ENCODE measurements at places on chromosomes 6 and 20.
A peak's percentile ranks its signal among the peaks of the same experiment; 100 is the strongest.

DNA sequence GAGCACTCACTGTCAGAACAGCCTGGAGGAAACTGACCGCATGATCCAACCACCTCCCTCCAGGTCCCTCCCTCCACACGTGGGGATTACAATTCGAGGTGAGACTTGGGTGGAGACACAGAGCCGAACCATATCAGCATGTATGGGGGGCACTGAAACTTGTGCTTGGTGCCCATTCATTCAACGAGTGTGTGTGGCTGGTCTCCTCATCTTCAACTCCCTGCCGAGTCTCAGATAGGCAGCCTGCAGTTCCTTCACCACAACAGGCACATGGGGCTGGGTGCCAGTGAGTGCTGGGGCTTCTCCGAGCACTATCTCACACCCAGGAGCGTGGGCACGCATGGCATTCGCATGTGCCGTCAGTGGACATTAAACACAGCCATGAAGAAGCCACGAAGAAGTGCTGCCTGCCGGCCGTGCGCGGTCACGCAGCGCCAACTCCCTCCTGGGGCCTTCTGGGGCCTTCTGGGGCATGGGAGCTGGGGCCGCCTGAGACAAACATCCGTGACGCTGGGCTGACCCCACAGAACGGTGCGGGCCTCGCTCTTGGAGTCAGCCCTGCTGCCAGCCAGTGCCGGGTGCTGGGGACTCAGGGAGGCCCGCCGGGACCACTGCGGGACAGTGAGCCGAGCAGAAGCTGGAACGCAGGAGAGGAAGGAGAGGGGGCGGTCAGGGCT is 714 bp upstream of the RTEL1 start:
- no peak for DNase-seq

GRCh38 chr6:55957961-55958422 is 82.6 kb upstream of the BMP5 start:
- DNase-seq, result no peak

- no peak for DNase-seq
Measured at GRCh38 chr20:3470208-3470626, 601 bp upstream of the ATRN start.

DNA sequence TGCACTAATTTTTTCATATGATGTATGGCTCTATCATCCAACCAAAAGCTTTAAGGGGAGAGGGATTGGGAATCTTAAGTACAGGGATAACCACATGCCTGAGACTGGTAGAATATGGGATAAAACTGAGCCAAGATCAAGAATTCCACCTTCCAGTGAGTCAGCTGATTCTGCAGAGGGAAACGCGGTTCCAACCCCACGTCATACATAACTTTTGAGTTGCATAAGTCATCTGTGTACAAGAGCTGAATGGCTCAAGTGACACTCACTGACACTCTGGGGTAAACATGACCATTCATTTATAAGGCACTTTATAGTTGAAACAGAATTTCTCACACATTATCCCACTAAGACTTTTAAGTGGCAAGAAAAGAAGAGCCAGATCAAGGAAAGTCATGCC is 16.4 kb downstream of the TRIM27 start:
- DNase-seq, result no peak

DNA sequence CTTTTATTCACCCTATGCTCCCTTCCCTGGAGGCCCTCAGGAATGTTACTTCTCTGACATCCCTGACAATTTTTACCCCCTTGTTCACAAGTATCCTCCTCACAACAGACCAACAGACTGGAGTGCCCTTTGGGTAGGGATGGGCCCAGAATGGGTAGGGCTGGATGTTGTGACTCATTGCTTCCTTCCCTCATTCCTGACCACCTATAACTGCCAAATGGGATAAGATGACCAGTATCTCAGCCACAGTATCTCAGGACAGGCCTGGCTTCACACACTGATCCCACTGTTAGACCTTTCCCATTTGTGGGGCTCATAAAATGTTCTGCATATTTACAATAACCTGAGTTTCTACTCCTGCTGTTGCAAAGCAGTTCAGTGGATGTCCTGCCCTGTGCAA is 223.0 kb upstream of the LRFN2 start:
- DNase-seq, result no peak

DNA sequence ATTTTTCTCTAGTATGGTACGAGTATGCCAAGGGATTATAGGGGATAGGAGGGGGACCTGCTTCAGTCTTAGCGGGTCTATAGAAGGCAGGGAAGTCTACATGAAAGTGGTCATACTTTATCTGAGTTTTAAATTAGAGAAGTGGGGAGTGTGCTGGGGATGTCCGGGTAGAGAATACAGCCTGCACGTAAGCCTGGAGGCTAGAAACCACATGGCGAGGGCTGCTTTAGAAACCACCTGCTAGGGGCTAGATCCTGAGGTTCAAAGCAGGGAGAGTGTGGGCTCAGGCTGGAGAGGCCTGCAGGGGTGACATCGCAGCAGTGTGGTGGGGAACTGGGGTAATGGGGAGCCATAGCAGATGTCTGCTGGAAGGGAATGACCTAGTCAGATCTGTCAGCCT is 85.2 kb downstream of the VEGFA start:
- no peak for DNase-seq

DNA sequence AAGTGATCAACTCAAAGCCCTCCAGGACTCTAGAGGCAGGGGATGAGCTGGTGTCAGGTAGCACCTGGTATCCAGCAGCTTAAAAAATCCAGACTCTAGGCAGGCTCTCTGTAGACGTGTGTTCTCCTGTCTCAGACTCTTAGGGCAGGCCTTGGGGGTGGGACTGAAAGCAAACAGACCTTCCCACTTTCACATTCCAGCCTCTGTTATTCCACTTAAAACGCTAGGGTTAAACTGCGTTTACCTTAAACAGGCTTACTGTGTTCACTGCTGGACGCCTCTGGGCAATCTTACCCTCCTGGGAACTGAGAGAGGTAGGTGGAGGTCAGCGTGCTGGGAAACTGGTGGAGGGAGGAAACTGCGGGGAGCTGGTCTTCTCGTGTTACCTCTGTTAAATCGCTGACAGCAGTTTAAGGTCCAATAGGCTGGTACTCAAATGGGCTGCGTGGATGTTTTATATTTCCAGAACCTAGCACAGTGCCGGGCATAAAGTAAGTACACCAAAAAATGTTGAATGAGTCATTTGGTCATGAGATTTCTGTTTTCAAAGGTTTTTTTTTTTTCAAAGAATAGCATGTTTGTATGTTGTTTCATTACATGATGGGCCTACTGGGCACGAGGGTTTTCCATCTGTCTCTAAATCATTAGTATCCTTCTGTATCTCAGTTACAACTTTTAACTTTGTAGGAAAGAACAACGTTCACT is at the start of gene GCNT2:
GCNT2 (plus strand) TSS at position 248 of the 705 bp plus-strand sequence. CDS start 7,561 bp downstream, outside the sequence.
- no peak for DNase-seq

- DNase-seq, result no peak
Measured at GRCh38 chr20:24227600-24227999, 239.0 kb upstream of the GGTLC1 start.

GRCh38 chr6:98984121-98984520 is 36.4 kb upstream of the FBXL4 start:
- DNase-seq, result no peak

GRCh38 chr6:107821591-107821990 is 2.5 kb downstream of the SCML4 start:
- DNase-seq, result no peak

DNA sequence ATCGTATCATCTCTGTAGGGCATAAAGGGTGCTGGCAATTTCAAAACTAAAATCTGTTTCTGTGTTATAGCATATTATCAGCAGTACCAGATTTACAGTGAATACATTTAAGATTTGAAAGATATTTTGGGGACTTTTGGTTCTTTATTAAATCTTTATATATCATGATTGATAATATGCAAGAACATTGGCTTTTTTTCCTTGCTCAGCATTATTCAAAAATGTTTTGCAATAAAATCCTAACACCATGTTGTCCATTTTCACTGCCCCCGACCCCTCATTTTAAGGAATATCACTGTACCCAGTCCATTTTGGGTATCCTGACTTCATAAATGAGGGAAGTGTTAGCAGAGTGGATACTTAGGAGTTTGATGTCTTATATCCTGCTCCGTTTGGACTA is 16.3 kb downstream of the FARS2 start:
- DNase-seq, result no peak

DNA sequence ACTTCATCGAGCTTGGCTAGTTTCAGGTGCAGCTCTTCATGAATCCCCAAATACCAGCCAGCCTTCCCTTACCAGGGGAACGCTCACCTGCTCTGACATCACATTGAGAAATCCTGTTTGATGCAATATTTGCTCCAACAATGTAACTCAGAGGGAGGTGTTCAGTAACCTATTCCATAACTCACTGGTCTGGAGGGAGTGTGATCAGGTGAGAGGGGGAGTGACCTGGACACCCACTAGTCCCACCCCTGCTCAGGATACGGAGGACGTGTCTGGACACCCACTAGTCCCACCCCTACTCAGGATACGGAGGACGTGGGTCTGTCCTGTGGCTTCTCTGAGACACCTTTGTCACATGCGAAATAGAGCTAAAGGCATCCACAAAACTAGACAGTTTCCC is 70.3 kb downstream of the HUS1B start:
- no peak for DNase-seq

GRCh38 chr6:156989159-156989806 is 212.1 kb downstream of the ARID1B start:
- DNase-seq, result no peak

DNA sequence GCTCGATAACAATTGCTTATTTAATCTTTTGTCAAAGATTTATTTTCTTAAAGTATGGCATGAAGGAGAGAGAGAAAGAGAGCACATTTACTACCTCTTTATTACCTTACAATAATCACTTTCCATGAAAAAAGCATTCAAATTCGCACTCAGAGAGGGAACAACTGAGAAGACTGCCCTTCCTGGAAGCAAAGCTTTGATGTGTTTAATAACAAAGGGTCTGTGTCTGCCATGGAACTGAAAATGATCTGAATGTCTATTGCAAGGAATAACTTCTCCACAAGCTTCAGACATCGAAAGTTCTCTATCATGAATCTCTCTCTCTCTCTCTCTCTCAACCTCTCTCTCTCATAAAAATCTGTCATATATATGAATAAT is 308.9 kb downstream of the HDGFL1 start:
- no peak for DNase-seq

DNA sequence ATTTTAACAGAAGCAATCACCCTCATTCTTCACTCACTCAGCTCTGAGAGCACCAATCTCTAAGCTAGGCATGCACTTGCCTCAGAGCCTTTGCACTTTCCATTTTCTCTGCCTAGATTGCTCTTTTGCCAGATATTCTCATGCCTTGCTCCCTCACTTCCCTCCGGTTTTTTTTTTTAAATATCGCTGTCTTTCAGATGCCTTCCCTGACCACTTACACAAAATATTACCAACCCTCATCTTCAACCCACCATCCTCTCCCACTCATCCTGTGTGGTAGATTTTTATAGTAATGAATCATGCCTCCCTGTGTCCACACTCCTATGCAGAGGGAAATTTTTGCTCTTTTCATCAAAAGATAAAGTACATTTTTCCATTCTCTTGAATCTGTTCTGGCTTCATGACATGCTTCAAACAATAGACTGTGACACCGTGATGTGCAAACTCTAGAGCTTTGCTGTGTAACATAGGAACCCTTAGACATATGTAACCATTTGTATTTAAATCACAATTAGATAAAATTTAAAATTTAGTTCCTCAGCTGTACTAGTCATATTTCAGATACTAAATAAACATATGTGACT is 437.1 kb downstream of the UTRN start:
- DNase-seq, result no peak

- DNase-seq, result no peak
Measured at GRCh38 chr6:124983383-124984083, 21.3 kb downstream of the RNF217 start.

DNA sequence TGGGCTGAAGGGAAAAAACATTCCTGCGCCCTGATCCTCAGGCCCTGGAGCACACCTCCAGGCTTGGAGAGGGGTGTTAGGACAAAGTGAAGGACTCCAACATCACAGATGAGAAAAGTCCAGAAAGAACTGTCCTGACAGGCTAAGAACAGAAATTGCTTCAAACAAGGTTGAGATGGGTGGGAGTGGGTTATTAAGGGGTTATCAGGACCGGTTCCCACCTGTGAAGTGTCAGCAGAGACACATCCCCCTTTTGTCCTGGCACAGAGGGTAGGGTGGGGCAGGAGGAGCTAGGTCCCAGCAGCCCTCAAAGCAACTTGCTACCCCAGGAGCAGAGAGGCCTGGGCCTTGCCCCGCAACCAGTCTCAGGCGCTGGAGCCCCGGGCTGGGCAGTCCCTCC is 3.5 kb downstream of the SPDEF start:
- DNase-seq, result no peak

DNA sequence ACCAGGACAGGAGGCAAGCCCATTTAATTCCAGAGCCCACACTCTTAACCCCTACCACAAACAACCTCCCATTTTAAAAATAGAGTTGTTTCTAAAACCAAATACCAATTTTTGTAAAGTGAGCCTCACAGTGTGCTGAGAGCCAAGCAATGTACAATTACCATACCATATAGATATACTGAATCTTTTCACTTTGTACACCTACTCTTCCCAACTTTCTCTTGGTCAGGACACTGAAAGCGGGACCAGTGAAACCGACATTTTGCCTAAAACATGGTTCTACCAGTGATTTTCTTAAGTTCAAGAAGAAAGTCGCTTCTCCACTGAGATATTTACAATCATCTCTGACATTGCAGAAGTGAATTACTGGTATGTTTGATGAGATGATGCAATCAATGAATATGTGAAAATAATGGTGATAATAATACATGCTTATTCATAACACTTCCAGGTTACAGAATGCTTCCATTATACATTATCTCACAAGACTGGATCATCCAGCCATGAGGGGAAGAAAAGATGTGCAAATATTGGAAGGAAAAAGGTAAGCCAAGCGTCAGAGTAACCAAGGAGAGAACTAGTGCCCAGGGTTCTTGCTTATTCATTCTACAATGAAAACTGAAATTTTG is 74.1 kb downstream of the HIVEP2 start:
- no peak for DNase-seq

DNA sequence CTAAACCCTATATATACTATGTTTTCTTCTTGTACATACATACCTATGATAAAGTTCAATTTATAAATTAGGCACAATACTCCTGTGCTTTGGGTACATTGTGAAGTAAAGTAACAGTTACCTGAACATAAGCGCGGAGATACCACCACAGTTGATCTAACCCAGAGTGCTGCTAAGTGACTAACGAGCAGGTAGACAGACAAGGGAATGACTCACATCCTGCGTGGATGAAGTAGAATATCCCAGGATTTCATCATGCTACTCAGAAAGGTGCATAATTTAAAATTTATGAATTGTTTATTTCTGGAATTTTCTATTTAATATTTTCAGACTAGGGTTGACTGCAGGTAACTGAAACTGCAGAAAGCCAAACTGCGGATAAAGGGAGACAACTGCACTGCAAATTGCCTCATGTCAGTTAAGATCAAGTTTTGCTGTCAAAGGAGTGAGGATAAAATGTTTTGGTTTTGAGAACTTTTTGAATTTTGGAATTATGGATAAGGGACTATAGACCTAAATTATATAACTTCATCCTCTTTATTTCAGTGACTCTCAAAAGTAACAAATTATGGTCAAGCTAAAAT is 14.4 kb downstream of the MKKS start:
- DNase-seq, result no peak

GRCh38 chr6:138857775-138858174 is 61.9 kb downstream of the ECT2L start:
- DNase-seq, result no peak

- no peak for DNase-seq
Measured at GRCh38 chr6:150251566-150252186, 108.8 kb downstream of the PPP1R14C start.

- DNase-seq, result no peak
Measured at GRCh38 chr6:161353208-161353613, 79.3 kb upstream of the AGPAT4 start.

GRCh38 chr20:52191916-52192718 is 538 bp upstream of the ZFP64 start:
- DNase-seq, result peak; percentile 44
